ENCODE measurements at places on chromosomes 2 and 18.

- no peak for DNase-seq
Observed at GRCh38 chr2:176483476-176483875, 214.2 kb downstream of the MTX2 start.

DNA sequence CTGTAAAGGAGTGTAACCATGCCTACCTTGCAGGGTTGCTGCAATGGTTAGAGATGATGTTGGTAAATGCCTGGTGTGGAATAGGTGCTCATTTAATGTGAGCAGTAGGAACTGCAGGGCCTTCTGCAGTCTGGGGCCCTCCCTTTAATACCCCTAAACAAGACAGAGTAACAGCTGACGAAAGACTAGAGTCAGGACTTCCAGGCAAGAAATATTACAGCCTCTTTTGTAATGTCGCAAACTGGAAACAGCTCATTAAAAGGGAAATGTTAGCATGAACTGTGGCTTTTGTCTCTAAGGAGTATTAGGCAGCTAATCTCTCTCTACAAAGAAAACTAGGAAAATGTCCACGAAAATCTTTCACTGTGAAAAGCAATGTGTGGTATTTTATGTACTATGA lies 26.0 kb downstream of the MARCO start:
- DNase-seq: no peak

- no peak for DNase-seq
Observed at GRCh38 chr2:171702781-171703556, 15.7 kb downstream of the DYNC1I2 start.

- no peak for DNase-seq
Observed at GRCh38 chr18:13893418-13893760, 21.9 kb downstream of the MC2R start.

DNA sequence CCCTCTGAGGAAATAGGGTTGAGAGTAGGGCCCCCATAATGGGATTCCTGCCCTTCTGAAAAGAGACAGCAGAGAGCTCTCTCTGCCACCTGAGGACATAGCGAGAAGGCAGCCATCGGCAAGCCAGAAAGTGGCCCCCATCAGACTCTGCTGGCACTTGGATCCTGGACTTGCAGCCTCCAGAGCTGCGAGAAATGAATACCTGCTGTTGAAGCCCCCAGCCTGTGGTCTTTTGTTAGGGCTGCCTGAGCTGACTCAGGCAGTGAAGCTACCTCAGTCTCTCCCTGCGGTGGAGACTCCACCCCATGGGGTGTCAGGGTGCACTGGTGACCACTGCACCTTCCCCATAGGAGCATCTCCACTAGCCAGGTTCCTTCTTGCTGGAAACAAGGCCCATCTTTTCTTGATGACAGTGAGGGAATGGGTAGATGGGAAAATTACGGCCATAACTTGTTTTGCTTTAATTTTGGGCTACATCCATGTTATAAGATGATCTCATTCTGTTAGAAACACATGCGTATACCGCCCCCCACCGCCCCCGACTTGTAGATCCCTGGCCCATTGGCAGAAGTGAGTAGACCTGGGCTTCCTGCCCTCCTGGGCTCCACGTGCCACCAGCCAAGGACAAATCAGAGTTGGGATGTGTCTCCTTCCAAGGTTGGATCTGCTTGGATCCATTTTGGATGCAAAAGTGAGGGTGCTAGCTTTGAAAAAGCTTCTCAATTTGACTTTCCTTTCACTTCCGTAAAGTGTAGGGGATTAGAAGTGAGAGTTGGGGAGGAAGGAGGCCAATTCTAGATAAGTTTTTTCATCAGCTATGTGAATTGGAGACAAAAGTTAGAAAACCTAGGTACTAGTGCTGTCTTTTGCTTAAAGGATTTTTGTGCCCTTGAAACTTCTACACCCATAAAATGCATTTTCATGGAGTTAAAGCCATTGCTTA lies 42.9 kb downstream of the NCK2 start:
- no peak for DNase-seq

- peak; percentile 8 for DNase-seq
Observed at GRCh38 chr2:227186751-227187150, 22.3 kb downstream of the COL4A3 start.

DNA sequence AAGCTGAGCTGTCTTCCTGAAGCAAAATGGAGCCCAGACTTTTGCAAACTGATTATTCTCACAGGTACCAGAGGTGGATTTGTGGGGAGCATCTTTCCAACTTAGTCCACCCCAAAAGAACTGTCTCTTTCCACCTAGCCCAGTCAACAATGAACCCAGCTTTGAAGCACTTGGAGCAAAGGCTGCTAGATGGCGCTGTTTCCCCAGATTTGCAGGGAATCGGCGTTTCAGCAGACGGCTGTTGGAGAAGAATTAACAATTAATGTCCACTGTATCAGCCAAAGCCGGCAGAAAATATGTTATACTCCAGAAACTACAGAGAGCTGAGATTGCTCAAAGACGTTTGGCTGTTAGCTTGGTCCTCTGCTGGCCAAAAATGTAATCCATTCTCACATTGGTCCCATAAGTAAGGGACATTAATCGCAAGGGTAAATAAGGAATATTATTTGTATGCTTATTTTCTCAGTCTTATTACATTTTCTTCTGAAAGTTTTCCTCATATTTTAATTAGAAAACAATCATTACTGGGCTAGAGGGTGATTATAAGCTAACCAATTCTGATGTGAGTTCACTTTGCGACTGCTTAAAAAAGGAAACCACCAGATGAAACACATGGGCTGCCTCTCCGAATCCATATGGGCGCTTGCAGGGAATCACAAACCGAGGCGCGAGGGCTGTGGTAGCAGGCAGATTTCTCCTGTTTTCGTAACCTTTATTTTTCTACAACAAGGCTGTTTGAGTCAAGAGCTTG lies 423.8 kb upstream of the MEX3C start:
- DNase-seq: peak; percentile 50

DNA sequence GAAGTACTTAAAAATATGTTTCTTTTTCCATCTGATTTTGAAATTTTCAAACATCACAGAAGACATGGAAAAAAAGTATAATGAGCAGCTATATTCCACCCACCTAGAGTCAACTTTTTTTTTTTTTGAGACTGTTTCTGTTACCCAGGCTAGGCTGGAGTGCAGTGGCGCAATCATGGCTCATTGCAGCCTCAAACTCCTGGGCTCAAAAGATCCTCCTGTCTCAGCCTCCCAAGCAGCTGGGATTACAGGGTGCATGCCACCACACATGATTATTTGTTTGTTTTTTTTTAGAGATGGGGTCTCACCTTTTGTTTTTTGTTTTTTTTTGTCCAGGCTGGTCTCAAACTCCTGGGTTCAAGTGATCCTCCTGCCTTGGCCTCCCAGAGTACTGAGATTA lies 26.6 kb upstream of the UGGT1 start:
- no peak for DNase-seq

- DNase-seq: no peak
Observed at GRCh38 chr2:96171831-96172230, 26.6 kb upstream of the DUSP2 start.

DNA sequence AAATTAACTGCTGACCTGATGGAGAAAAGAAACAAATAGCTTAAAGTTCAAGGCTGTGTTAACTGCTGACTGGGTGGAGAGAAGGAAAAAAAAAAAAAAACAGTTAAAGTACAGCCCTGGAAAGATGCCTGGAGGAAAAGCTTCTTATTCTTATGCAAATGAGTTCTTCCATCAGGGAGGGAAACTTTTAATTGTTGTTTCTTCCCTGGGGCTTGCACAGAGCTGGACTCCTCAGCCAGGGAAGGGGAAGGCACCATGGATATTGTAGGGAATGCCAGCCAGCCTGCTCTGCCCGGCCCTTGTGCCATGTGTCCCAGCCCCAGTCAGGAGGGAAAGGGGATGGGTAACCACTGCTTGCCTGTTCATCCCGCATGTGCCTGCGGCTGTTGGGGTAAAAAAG lies 833.1 kb upstream of the CRIM1 start:
- no peak for DNase-seq
